ENCODE measurements at places on chromosomes 7 and 10.
A peak's percentile ranks its signal among the peaks of the same experiment; 100 is the strongest.

DNA sequence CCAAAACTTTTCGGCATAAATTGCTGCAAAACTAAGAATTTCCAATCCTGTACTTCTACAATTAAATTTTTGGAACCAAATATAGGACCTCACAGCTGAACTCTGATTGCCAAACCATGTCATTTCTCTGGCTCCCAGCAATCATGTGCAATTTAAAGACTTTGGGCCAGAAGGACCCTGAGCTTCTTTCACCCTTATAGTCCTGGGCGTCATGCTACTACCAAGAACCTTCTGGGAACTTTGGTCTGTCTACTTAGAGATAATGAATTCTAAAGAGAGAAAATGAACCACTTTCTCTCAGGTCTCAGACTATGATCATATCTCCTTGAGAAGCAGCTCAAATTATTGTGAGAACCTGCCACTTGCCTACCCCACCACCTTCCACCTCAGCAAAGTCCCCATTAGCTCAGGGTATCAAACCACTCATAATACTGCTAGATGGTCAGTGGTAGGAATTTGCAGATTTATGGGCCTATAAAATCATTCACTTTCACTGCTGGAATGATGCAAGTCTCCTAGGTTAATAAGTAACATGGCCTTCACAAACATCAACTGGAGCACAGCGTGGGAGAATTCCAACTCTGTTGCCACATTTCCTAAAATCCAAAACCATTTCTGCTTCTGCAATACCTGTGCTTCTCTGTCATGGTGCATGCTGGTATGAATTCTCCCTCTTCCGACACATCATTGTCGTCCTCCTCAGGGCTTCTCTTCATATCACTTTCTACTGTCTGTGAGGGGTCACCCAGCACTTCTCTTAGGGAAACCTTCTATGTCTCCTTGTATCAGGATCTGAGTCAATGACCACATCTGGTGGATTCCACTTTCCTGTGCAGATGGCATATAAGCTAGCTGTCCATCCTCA lies 6.6 kb upstream of the WDR91 start:
- H3K27me3 ChIP-seq = peaks cover 6% of the 10 kb centered on the region
- H3K27ac ChIP-seq = no peak overlapping the region
- H3K36me3 ChIP-seq = peaks cover 3% of the 10 kb centered on the region
- no peak for DNase-seq

- H3K36me3 ChIP-seq = no peaks in the 10 kb centered on the region
- H3K27ac ChIP-seq = no peak overlapping the region
- H3K4me3 ChIP-seq = no peak overlapping the region
- DNase-seq = no peak
- H3K4me1 ChIP-seq = peaks cover 2% of the 10 kb centered on the region
Measured at GRCh38 chr10:47152861-47153349, 147.1 kb upstream of the GDF10 start.

- H3K36me3 ChIP-seq = peaks cover 31% of the 10 kb centered on the region
- H3K4me1 ChIP-seq = peaks cover 4% of the 10 kb centered on the region
- no peaks in the 10 kb centered on the region for H3K27me3 ChIP-seq
- H3K27ac ChIP-seq = no peak overlapping the region
- no peak for DNase-seq
- H3K4me3 ChIP-seq = no peak overlapping the region
Measured at GRCh38 chr10:125815764-125816163, 7.3 kb downstream of the UROS start.

- peak overlapping the region; percentile 87 for H3K4me3 ChIP-seq
- H3K36me3 ChIP-seq = peaks cover 8% of the 10 kb centered on the region
- peaks cover 45% of the 10 kb centered on the region for H3K4me1 ChIP-seq
- DNase-seq = no peak
- H3K27me3 ChIP-seq = no peaks in the 10 kb centered on the region
Measured at GRCh38 chr10:74825371-74826141, 844 bp upstream of the KAT6B start.

DNA sequence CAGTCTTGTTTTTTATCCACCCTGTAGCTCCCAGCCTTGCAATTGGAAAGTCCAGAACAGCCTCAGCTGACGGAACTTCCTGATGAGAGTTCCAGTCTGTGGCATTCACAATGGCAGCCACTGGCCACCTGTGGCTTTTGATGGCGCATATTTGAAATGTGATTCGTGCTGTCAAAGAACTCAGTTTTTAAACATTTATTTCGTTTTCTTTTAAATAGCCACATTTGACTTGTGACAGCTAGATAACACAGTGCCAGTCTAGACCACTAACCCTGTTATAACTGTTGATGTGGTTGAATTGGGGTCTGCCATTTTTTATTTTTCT lies 97.3 kb downstream of the INPP5A start:
- no peaks in the 10 kb centered on the region for H3K36me3 ChIP-seq
- H3K27ac ChIP-seq = peak overlapping the region; percentile 32
- no peak overlapping the region for H3K4me3 ChIP-seq
- H3K27me3 ChIP-seq = peaks cover 2% of the 10 kb centered on the region

DNA sequence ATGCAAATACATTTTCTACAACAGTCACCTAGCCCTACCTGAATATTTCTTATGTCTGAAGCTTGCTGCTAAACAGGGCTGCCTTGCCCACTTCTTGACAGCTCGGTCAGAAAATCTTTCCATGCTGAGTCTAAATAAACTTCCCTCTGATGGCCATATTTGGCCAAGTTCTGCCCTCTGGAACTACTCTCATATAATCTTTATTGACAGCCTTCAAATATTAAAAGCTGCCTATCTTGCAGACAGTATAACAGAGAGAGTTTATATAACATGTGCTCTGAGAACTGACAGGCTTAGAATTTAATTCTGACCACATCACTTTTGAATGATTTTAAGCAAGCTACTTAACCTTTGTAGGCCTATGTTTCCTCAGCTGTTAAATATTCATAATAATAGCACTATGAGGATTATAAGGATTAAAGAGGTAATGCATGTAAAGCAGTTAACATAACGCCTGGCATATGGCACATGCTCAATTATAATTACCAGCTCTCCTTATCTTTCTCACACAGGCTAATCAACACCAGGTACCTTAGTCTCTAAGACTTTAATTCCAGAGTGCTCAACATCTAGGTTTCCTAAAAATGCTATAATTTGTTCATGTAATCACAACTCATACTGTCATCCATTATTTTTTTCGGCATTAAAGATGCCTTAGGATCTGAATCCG lies 334.1 kb downstream of the HPSE2 start:
- DNase-seq = no peak
- no peak overlapping the region for H3K27ac ChIP-seq
- H3K4me3 ChIP-seq = no peak overlapping the region

DNA sequence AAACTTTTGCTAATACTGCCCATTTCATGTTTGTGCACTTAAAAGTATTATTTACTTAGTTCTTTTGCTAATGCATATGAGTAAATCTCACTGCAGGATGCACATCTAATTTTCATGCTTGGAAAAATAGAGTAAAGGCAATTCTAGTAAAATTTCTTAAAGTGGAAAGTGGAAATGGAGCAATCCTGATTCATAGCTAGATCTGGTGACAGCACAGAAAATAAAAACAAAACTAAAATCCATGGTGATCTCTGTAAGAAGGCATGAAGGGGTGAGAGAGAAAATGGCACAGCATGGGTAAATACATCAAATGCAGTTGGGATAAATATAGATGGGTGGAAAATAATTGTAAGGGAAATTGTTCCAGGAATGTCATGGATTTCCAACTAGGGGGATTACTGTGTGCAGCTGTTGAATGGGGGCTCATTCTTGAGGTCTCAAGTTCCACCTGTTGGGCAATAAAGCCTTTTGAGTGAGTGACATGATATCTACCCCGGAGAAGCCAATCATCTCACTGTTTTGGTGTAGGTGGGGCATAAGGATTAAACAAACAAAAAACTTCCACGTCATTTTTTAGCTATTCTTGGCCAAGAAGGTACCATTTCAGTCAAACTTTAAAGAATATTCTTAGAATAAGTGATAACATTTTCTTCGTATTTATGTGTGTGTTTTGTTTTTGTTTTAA lies 1.7 kb upstream of the MCU start:
- no peak overlapping the region for H3K27ac ChIP-seq
- no peak for DNase-seq
- no peaks in the 10 kb centered on the region for H3K36me3 ChIP-seq
- H3K4me1 ChIP-seq = peaks cover 29% of the 10 kb centered on the region
- peak overlapping the region; percentile 1 for H3K4me3 ChIP-seq

DNA sequence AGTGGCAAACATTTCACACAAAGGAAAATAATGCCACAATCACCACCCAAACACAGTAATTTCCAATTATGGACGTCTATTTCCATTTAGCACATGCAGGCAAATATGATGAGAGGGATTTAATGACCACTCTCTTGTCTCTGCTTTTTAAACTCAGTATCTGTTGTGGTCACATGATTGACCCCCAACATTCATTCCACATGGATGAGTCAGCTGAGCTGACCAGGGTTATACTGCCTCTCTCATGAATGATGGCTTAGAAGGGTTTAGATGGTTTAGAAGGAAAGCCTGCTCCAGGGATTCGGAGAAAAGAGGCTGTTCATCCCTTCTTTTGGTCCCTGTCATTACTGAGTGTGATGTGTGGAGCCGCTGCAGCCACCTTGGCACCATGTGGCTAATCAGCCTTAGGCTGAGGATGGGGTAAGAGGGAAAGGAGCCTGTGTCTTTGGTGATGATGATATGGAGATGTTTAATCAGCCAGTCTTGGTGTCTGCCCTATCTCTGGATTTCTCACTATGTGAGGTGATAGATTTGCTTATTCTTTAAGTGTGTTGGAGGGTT lies 38.2 kb upstream of the JAKMIP3 start:
- peaks cover 35% of the 10 kb centered on the region for H3K27me3 ChIP-seq
- H3K27ac ChIP-seq = no peak overlapping the region

GRCh38 chr10:99775850-99776249 lies 6.6 kb upstream of the ABCC2 start:
- H3K27me3 ChIP-seq = peaks cover 3% of the 10 kb centered on the region
- no peaks in the 10 kb centered on the region for H3K36me3 ChIP-seq
- H3K4me3 ChIP-seq = no peak overlapping the region
- DNase-seq = no peak
- H3K4me1 ChIP-seq = peaks cover 5% of the 10 kb centered on the region
- H3K27ac ChIP-seq = no peak overlapping the region

DNA sequence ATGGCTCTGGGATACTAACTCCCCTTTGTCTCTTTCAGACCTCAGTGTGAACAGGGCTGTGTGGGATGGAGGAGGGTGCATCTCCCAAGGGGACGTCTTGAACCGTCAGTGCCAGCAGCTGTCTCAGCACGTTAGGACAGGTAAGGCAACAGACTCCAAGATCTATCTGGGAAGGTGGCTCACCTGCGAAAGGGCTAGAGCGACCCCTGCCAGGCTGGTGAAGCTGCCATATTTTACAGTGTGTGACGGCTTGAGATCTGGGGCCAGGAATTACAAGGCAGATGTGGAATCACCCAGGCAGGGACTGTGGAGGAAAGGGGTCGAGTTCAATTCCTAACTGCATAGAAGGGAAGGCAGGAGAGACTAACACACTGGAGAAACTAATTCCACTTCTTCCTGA lies 11.2 kb downstream of the MUC17 start:
- no peaks in the 10 kb centered on the region for H3K36me3 ChIP-seq

DNA sequence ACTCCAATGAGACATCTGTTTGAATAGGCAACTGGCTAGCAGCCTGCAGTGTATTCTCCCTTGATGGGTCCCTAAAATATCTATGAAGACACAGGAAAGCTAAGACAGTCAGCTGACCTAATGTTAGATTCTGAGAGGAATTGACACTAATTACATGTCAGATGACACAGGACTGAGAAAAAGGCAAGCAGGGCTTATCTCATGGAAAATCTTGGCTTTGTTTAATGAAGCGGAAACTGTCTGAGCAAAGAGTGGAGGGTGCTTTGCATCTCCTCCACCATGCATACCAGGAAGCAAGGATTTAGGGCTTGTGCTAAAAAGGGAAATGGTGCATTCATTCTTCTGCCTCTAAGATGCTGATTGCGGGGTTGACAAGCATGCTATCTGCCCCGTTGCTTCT lies 135.5 kb upstream of the GLI3 start:
- no peaks in the 10 kb centered on the region for H3K36me3 ChIP-seq
- no peak overlapping the region for H3K27ac ChIP-seq
- no peaks in the 10 kb centered on the region for H3K27me3 ChIP-seq
- H3K4me3 ChIP-seq = no peak overlapping the region
- no peak for DNase-seq

DNA sequence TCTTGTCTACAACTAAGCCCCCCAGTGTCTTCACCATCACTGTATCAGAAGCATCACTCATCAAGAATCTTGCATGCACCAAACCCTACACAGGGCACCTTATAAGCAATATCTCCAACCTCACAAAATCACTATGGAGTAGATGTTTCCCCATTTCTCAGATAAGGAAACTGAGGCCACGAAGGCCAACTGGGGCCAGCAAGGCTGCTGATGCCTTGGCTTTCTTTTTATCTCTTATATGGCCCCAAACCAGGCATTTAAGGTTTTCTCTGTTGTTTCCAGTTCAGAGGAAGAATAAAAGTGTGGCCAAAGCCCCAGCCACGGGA lies 47.3 kb upstream of the NPFFR1 start:
- H3K4me3 ChIP-seq = no peak overlapping the region
- H3K27me3 ChIP-seq = no peaks in the 10 kb centered on the region
- H3K4me1 ChIP-seq = peaks cover 6% of the 10 kb centered on the region
- no peak overlapping the region for H3K27ac ChIP-seq
- DNase-seq = no peak
- H3K36me3 ChIP-seq = peaks cover 2% of the 10 kb centered on the region

GRCh38 chr10:89283936-89284475 lies 17.8 kb upstream of the IFIT2 start:
- H3K27ac ChIP-seq = no peak overlapping the region
- H3K4me1 ChIP-seq = no peaks in the 10 kb centered on the region
- DNase-seq = no peak
- no peaks in the 10 kb centered on the region for H3K36me3 ChIP-seq

DNA sequence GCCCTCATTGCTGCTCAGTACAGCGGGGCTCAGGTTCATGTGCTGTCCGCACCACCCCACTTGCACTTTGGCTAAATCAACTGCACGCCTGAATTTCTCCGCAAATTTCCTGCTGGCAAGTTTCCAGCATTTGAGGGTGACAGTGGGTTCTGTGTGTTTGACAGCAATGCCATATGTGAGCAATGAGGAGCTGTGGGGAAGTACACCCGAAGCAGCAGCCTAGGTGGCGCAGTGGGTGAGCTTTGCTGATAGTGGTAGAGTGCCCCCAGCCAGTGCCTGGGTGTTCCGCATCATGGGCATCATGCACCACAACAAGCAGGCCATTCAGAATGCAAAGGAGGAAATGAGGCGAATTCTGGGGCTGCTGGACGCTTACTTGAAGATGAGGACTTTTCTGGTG lies 103.9 kb upstream of the POT1 start:
- no peaks in the 10 kb centered on the region for H3K4me1 ChIP-seq
- no peak overlapping the region for H3K27ac ChIP-seq
- H3K4me3 ChIP-seq = no peak overlapping the region
